Fibroblast of skin of left quadriceps (primary cell): ENCODE measurements at places on chromosomes 1 and 21.
A peak's percentile ranks its signal among the peaks of the same experiment; 100 is the strongest.

DNA sequence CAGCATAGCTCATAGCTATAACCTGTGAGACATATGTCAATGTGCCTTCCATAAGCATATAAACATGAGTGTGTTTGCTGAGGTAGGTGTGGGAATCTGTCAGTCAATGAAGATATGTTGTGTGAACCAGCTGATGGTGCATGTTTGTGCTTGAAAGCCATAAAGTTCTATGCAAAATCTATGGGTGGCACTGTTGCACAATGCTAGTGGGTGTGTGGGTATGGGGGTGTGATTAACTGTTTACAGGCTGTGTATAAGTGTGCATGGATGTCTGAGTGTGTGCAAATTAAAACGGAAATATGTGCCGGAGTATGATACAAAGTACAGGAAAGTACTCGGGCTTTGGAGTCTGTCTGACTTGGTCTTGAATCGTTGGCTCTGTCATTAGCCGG lies 1.0 kb upstream of the ATP2B4 start:
- DNase-seq, result no peak

GRCh38 chr1:156104065-156104810 lies 10.3 kb upstream of the LMNA start:
- no peak for DNase-seq

GRCh38 chr1:170680428-170680827 lies 16.5 kb downstream of the PRRX1 start:
- peak; percentile 86 for DNase-seq

DNA sequence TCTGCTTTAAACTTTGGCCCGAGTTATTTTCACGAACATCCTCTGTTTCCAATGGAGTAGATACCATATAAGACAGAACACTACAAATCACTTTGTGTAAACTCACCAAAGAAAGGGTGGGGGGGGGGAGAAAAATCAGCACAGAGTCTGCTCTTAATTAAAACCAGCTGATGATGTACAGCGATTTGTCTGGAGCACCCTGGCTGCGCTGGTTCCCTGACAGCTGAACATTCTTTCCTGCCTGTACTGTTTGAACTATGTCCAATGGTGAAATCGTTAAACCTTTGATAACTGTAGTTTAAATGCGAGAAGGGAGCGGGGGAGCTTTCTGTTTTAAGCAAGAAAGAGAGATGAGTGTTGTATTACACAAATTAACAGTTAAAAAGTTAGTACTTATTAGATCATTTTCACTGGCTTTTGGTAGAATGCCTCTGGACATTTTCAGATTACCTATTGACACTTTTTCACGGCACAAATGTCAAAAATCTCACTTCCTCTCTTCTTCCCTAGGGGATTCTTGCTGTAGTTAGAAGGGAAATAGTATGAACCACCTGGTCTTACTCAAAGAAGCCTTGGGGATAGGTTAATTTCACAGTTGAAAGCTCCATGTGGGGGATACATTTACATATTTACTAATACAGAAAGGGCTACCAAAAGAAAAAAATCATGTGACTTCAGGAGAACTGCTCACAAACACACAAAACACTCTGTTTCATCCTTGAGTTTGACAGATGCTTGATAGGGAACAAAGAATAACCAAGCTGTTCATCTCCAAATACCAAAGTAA lies 140.2 kb upstream of the RUNX1 start:
- peak; percentile 95 for DNase-seq

DNA sequence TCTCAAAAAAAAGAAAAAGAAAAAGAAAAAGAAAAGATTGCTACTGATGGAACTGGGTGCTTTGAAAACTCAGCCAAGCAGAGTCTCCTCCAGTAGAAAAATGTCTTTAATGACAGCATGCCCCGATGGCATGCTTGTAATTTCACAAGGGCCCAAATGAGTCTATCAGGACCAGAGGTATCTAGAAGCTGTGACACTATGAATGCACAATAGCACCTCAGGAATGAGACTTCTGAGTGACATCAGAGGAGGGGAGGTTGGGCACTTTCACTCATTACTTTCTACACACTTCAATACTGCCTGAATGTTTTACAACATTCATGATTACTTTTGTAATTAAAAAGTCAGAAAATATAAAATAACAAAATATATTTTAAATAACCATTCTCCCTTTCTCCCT lies 15.1 kb upstream of the CD58 start:
- no peak for DNase-seq

GRCh38 chr1:155942578-155943141 lies 1.2 kb downstream of the RXFP4 start:
- DNase-seq, result no peak

DNA sequence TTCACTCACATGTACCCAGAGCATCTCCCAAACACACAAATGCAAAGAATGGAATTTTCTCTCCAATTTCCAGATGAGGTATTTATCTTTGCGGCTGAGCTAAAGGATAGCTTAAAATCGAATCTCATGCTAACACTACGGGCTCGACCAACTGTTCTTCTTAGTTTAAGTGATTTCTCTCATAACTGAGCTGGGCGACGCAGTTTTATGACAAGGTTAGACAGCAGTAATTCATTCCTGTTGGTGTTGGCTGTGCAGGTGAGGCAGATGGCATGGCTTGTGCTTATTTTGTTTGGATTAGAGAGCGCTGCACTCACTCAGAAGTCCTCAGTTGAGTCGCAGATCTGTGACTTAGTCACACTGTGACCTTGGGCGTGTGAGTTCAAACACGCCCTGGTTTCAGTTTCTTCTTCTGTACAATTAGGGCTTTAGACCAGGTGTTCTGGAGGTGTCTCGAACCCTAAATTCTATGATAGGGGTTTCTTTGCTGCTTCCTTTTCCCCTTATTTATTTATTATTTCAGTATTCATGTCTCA lies 41.5 kb upstream of the MRPS6 start:
- no peak for DNase-seq

GRCh38 chr1:248834343-248834940 lies 3.6 kb upstream of the ZNF672 start:
- DNase-seq, result no peak

GRCh38 chr1:238647877-238648276 lies 738.5 kb upstream of the CHRM3 start:
- peak; percentile 99 for DNase-seq

DNA sequence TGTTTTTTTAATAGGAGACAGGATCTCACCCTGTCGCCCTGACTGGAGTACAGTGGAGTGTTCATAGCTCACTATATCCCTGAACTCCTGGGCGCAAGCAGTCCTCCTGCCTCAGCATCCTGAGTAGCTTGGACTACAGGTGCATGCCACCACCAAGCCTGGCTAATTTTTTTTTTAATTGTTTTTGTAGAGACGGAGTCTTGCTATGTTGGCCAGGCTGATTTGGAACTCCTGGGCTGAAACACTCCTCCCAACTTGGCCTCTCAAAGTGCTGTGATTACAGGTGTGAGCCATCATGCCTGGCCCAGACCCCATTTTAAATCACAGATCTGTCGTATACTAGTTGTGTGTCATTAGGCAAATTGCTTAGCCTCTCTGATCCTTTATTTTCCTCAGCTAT lies 161.1 kb downstream of the DYRK1A start:
- no peak for DNase-seq

DNA sequence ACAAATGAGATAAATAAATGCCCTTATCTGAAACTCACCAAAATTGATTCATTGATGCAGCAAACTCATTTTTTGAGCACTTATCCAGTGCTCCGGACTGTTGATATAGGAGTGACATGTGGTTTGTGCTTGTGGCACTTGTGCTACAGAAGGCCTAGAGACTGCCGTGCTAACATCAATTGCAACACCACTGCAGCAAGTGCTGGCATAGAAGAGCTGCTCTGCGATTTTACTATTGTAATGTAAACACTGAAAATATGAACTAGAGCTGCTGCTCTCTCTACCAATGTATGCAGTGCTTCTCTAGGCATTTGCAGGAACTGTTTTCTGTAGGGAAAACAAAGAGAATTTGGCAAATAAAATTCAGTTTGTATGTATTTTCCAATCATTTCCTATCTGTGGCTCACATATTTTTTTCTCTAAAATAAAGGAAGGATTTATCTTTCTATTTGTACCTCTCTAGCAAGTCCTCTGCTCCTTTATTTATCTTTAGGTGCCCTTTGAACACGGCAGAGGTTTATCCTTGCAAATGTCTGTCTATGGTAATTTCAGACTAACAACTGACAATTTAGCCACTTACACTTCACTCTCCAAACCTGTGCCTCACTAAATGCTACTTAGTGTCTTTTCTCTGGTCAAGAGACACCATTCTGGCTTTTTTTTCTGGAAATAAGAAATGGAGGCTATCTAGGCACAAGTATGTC lies 409.5 kb upstream of the ADGRL2 start:
- DNase-seq, result no peak

GRCh38 chr1:5390504-5390903 lies 601.7 kb downstream of the NPHP4 start:
- DNase-seq, result no peak

DNA sequence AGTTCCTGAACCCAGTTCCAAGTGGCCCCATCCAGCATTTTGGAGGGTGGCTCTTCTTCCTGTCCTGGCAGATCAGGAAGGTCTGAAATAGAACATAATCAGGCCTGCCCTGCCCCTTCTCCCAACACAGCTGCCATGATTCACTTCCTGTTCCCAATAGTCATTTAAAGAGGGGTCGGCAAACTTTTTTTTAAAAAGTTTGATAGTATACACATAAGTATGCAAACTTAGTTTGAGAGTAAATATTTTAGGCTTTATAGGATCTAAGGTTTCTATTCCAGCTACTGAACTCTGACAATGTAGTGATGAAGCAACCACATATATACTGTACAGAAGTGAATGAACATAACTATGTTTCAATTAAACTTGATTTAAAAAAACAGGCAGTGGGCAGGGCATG lies 66.4 kb downstream of the LUZP1 start:
- DNase-seq, result peak; percentile 16

DNA sequence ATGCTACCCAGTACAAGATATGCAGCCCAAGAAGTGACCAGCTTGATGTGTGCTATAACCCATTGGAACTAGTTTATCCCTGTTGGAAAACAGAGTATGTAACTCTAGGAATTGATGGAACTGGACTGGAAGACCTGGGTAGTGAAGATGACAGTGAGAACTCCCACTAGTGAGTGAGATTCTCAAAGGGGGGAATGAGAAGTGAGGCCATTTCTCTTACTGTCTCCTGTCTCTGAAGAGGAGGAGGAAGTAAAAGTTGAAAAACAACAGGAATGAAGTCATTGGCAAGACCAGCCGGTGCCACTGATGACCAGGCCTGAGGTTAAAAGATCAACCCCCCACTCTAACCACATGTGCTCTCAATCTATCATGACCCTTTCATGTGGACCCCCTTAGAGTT lies 20.9 kb downstream of the PLA2G2F start:
- no peak for DNase-seq

DNA sequence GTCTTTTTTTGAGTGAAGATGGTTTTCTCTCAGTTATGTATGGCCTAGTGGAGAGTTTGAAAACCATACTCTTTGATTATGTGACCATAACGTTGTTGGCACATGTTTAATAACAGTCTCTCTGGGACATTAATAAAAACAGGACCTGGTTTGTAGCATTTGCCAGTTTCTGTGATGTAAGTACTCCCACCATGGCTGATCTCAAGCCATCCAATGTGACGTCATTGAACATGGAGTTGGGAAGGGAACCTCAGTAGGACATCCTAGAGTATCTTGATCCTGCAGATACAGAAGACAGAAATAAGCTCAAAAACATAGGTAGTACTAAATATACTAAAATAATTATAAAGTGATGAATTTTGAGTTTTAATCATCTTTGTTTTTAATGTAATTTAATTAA lies 107.0 kb downstream of the ACTL8 start:
- DNase-seq, result no peak

GRCh38 chr1:95311014-95311413 lies 77.0 kb downstream of the RWDD3 start:
- DNase-seq, result no peak

DNA sequence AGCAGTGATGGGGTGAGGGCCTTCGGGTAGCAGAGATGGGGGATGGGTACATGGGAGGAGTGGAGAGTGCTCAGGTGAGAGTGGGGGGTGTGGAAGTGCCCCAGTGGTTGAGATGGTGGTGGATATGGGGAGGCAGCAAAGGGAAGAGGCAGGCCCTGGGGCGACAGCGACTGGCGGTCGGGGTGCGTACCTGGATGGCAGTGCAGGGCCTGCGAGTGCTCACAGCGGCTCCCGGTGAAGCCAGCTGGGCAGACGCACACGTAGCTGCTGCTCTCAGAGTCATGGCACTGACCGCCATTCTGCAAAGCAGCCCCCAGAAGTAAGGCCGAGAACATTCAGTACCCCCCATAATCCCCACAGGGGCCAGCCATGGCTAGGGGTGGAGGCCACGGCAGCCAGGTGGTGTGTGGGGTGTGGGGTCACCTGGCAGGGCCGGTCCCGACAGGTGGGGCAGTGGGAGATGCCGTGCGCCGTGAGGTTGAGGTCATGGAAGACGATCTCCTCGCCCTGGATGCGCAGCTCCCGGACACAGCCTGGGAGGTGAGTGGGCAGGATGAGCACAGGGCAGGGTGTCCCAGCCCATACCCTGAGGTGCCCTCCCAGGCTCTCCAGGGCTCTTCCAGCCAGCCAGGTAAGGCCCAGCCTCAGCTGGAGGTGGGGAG lies 18.9 kb downstream of the LDLRAD2 start:
- no peak for DNase-seq

DNA sequence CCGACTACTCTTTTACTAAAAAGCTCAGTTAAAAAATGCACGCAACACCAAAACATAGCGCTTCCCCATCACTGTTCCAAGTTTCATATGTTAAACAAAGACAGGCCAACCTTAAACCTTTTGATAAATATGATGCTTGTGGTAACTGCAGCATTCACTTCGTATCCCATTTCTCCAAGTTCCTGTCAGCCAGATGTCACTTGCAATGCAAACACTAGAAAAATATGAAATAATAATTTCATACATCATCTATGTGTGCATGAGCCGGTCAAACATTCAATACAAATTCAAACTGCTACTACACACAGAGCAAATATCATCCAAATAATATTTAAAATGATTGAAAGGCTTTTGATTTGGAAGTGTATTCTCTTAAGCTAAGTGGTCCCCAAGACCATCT lies 636.5 kb downstream of the LMO4 start:
- DNase-seq, result no peak

GRCh38 chr1:37932759-37933158 lies 14.1 kb downstream of the INPP5B start:
- no peak for DNase-seq

DNA sequence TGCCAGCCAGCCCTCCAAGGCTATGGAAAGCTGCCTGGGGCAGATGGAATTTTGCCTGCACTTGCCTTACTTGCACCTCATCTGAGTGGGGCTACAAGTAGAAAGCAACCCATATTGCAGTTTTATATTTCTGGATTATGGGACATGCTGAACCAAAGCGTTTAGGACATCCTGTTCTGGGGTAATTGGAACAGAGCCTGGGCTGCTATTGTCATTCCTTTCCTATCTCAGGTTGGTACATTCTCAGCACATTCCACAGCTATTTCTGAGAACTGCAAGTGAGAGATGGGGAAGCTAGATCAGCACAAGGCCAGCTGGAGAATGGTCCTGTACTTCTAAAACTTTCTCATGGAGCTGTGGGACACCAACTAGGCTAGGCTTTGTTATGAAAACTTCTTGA lies 713.8 kb downstream of the KCNT2 start:
- no peak for DNase-seq

DNA sequence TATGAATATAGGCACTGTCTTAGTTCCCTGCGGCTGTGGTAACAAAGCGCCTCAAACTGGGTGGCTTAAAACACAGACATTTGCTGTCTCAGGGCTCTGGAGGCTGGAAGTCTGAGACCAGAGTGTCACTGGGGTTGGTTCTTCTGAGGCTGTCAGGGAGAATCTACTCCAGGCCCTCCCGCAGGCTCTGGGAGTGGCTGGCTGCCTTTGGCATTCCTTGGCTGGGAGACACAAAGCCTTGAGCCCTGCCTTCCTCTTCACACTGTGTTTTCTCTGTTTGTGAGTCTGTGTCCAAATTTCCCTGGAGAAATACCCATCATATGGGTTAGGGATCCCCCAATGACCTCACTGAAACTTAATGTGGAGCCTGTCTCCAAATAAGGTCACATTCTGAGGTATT lies 38.5 kb downstream of the B3GALT5 start:
- no peak for DNase-seq
